ENCODE measurements at places on chromosomes 3 and 15.

- DNase-seq = no peak
Measured at GRCh38 chr3:132037056-132037455, 2.2 kb upstream of the CPNE4 start.

DNA sequence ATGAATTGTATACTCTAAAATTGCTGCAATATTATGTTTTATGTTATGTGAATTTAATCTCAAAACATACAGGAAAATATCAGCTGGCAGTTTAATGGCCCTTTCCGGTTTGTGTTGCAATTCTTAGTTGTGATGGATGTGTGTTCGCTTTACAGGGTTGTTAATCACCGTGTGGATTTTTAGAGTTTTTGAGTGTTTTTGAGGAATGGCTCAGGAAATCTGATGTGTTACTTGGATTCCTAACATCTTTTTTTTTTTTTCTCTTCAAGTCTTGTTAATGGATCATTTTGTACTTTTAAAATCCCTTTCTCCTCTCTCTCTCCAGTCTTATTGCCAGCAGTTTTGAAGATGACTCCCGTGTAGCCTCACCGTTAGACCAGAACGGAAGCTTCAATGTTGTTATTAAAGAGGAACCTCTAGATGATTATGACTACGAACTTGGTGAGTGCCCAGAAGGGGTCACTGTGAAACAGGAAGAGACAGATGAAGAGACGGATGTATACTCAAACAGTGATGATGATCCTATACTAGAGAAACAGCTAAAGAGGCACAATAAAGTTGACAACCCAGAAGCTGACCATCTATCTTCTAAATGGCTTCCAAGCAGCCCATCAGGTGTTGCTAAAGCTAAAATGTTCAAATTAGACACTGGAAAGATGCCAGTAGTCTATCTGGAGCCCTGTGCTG lies 35.7 kb downstream of the MGA start:
- DNase-seq = peak; percentile 68

- no peak for DNase-seq
Measured at GRCh38 chr15:87943626-87944025, 312.9 kb downstream of the NTRK3 start.

GRCh38 chr3:138066972-138067371 lies 48.4 kb downstream of the DZIP1L start:
- DNase-seq = no peak

- no peak for DNase-seq
Measured at GRCh38 chr15:55588815-55589115, 620 bp upstream of the PYGO1 start.

- DNase-seq = peak; percentile 63
Measured at GRCh38 chr3:194985031-194985578, 285.9 kb downstream of the XXYLT1 start.

- no peak for DNase-seq
Measured at GRCh38 chr3:56829533-56829932, 27.8 kb upstream of the ARHGEF3 start.

DNA sequence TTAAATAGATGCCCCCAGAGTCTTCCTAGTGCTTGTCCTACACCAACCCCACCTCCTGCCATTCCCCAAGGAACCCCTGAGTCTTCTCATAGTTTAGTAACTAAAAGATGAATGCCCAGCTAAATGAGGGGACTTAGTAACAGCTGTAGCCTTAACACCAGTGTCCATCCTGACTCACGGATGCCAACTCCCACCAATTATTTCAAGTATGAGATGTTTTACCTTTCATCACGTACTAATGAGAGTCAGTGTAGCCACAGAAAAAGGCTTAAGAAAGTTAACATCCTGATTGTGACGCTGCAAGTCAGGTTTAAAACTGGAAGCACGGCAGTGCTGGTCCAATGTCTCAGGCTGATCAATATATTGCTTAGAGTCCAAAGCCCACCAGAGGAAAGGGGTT lies 109.9 kb downstream of the FMN1 start:
- no peak for DNase-seq

- no peak for DNase-seq
Measured at GRCh38 chr3:3772338-3772737, 26.9 kb upstream of the LRRN1 start.

DNA sequence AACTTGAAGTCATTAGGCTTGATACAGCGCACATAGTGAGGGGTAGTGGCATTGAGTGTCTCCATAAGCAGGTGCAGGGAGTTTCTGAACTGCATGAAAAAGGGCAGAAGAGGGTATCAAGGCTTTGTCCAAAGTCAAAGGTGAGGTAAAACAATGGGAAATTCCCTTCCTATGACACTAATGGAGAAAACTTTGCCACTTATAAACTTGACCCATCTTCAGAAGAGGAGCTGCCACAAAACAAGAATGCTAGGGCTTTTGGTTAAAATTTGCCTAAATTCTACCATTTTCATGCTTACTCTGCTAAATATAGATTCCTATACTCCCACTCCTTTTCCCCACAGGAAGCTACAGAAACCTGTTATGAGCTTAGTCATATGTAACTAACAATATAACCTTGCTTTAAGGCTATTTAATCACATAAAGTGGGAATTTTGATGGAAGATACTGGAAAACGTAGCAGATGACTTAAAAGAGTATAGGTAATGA lies 87.5 kb upstream of the MYO5C start:
- DNase-seq = no peak

DNA sequence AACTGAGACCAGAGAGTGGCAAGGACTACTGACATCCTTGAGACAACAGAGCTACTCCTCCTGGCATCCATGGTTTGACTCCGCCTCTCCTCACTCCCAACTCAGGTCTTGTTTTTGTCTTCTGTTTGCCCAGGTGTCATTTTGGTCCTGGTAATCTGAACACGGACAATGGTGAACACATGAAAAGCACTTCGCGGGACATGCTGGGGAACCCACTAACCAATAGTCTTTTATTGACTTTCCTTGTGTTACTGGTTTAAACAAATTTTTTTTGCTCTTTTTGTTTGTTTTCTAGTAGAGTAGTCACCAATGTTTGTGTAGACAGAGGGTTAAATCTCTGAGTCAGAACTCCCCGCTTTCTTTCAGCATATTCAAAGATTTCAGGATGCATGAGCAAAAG lies 38.4 kb downstream of the LARP6 start:
- no peak for DNase-seq

DNA sequence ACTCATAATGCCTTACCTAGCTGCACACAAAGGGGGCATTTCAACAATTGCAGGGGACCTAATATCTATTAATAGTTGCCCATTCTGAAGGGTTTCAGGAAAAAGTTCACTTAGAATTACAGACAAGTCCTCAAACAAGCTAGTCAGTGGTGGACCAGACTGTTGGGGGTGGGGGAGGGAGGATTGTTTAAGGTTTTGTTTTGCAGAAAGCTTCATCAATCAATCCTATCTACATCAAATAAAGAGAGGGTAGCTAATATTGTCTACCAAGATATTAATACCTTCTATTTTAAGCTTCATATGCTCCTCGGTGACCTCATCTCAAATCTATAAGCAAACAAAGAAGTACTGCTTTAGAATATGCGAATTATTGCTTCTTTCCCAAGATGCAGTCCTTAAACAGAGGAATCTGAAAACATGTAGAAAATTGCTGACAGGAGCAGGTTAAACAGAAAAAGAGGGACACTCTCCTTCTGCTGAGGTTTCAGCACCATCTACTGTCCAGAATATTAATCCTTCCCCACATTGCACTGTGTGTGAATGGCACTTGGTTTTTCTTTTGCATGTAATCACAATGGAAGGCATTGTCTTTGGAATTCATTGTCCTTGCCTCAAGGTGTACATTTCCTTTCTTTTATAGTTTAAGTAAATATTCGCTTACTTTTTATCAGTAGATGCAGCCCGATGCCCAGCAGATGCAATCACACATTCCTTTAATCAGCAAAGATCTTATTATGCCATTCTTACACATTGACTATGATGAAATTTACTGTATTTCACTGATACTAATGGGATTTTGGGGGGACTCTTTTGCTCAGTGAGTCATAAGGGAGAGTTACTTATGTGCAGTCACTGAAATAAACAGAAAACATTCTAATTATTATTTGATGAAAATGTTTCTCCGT lies 94.7 kb downstream of the IL5RA start:
- DNase-seq = no peak

DNA sequence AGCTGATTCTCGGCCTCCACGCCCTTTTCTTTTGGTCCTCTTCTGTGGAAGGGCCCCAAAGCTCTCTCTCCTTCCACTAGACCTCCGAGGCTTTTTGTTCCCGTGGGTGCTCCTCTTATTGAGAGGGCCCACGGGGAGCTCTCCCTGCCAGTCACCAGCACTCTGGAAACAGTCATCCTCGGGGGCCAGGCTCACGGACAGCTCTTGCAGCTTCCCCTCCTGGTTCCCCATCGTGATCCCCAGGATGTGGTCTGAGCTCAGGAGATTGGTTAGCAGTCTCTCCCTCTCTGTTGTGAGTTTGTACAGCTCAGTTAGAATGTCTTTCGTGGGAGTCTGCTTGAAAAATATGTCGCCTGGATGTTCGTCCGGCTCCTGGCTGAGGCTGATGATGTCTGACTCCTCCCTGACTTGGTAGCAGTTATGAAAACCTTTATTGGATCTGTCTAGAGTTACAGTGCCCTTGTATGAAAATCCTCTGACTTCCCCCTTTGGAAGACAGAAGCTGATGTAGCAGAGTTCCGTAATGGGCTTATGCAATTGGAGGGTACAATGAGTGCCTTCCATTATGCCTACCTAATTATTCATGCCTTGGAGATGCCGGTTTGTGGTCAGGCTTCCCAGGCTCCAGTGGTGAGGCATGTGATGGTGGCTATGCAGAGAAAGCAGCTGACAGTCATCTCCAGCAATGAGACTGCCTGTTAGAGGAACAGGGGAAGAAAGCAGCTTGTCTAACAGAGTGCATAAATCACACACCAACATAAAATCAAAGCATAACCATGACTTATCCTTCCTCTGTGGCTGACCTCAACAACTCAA lies 40.0 kb downstream of the FMN1 start:
- peak; percentile 85 for DNase-seq
